Thoracic aorta (tissue), 2 donors: ENCODE measurements at places on chromosomes 16 and 17. TPM values are rescaled to one million over a fixed set of nuclear protein-coding genes. Genes with fewer than 3 reads are reported as not detected.

DNA sequence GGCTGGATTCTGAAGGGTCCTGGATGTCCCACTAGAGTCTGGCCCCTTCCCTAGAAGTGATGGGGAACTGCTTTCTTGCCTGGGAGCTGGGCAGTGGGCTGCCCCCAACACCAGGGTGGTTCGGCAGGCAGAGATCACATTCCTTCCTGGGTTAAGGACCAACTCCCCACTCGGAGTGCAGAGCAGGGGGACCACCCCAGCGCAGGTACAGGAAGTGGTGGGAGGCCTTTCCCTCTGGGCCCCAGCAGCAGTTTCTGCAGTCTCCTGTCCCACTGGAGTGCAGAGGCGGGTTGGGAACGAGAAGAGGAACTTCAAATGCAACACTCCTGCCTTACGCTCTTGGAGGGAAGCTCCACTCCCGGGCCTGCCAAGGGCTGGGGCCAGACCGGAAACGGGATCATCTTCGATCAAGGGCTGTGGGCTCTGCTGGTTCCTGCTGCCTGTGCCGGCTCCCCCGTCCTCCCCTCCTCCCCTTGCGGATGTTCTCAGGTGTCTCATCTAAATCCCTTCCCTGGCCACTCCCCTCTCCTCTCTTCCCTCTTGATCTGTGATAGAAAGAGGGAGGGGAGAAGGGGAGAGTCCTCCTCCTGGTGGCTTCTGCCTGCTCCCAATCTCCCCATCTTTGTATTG is 9.0 kb upstream of the NGFR start:
- DNase-seq = no peak
- no peaks in the 10 kb centered on the region for H3K36me3 ChIP-seq
- no peak overlapping the region for H3K4me3 ChIP-seq
- H3K4me1 ChIP-seq = no peaks in the 10 kb centered on the region

- H3K27me3 ChIP-seq = no peaks in the 10 kb centered on the region
- H3K4me1 ChIP-seq = no peaks in the 10 kb centered on the region
- no peak for DNase-seq
- H3K4me3 ChIP-seq = no peak overlapping the region
- peaks cover 8% of the 10 kb centered on the region for H3K36me3 ChIP-seq
These were observed 9.8 kb upstream of the BRCA1 start for GRCh38 chr17:43134774-43135453.

GRCh38 chr16:11474617-11475291 is 112.0 kb downstream of the LITAF start:
- H3K27ac ChIP-seq = no peak overlapping the region
- no peaks in the 10 kb centered on the region for H3K36me3 ChIP-seq
- no peak for DNase-seq

Gene P3H4
- 20.7 TPM for total RNA-seq

Gene CCL4L2
- total RNA-seq = not detected

Gene GPR139
- not detected for total RNA-seq

DNA sequence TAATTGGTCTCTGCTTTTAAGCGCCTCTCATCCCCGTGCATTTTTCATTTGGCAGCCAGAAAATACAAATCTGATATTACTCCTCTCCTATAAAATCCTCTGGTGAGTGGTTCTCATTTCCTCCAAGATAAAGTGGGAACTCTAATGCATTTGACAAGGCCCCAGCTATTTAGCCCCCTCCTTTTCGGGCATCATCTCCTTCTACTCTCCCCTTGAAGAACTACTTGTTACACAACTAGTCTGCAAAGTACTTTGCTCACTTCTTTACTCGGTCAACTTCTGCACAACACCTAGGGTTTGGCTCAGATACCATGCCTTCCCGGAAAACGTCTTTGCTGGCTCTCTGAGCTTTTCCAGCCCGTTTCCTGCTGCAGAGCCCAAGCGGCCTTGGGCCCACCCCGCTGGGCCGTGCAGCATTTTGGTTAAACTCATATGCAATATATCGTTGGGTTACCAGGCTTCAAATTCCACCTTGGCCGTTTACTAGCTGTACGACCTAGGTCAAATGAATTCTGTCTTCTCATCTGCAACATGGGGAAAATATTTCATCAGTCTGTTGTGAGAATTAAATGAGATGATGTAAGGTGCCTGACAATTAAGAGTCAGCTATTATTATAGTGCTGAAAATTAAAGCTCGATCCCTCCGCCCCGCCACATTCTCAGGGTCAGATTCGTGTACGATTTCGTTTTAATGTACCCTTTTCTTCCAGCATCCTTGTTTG is 883 bp upstream of the TAF15 start:
- no peaks in the 10 kb centered on the region for H3K27me3 ChIP-seq
- peak overlapping the region; percentile 86 for H3K4me3 ChIP-seq
- DNase-seq = no peak

- peaks cover 6% of the 10 kb centered on the region for H3K4me1 ChIP-seq
- no peak overlapping the region for H3K4me3 ChIP-seq
- no peak for DNase-seq
- no peaks in the 10 kb centered on the region for H3K27me3 ChIP-seq
- no peaks in the 10 kb centered on the region for H3K36me3 ChIP-seq
These were observed 7.8 kb upstream of the TEX19 start for GRCh38 chr17:82351254-82351712.

DNA sequence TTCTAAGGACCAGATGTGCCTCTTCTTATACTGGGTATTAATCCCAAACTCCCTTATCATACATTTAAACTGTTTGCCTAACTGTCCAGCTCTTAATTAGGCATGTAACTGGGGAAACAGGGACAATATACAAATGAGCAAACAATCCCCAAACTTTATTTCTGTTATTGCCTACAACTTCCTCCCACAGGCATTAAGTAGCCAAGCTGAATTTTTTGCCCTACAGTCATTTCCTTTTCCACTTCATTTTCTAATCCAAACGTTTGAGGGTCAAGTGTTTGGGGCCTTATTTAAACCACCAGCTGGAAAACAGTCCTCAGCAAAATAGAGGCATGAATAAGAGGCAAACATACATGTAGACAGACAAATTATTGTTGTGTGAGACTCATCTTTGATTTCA is 77.4 kb upstream of the CCL2 start:
- H3K27ac ChIP-seq = peak overlapping the region; percentile 72
- H3K4me1 ChIP-seq = peaks cover 18% of the 10 kb centered on the region
- no peak overlapping the region for H3K4me3 ChIP-seq
- no peak for DNase-seq
- H3K36me3 ChIP-seq = no peaks in the 10 kb centered on the region

- no peaks in the 10 kb centered on the region for H3K27me3 ChIP-seq
- H3K4me1 ChIP-seq = no peaks in the 10 kb centered on the region
- no peaks in the 10 kb centered on the region for H3K36me3 ChIP-seq
- no peak overlapping the region for H3K27ac ChIP-seq
These were observed 43.1 kb downstream of the SCNN1G start for GRCh38 chr16:23225634-23226033.
